H54 (cell line): ENCODE measurements at places on chromosomes 3 and 15.

DNA sequence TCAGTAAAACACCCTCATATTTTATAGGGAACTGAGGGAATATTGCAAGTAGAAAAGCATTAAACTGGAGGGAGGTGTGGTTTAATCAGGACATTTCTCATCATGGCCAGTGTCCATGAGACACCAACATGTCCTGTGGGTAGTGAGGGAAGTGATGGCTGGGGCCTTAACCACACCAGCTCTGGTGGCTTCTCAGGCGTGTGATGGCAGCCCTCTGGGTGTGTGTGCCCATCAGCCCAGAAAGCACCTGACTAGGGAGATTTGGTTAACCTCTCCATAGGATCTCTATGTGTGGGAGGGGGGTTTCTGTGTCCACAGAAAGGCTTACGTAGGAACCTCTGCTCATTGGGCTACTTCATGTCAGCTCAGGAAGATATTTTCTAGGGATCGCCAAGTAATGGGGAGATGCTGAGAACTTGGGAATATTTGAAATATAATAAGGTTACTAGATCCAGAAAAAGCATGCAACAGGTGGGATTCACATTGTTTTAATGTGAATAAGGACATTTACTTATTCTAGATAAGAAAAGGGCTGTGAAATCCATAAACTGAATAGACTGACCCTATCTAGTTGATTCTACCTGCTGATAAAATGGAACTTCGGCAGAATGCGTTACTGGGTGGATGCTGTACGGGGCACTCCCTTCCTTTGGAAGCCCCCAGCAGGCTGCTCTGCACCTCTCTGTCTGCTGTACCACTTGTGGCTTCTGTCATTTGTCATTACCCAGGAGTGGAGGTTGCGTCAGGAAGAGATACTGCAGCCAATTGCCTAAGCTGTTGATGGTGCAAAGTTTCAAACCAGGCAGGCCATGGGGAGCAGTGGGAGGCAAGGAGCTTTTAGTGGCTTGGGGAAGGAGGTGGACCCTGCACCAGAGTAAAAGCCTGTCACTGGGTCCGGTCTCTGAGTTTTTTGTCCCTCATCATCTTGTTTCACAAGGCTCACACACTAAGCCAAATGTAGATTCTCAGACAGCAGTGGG is 21.5 kb downstream of the PDHB start:
- no peak for DNase-seq

- DNase-seq = no peak
Measured at GRCh38 chr3:31955581-31955980, 25.5 kb downstream of the OSBPL10 start.

- DNase-seq = no peak
Measured at GRCh38 chr15:60399931-60400330, 2.1 kb upstream of the ANXA2 start.

GRCh38 chr3:59289831-59290230 is 240.0 kb upstream of the CFAP20DC start:
- no peak for DNase-seq
